NCI-H1930 (cell line): ENCODE measurements at places on chromosomes 2 and 18.

GRCh38 chr2:232980683-232981082, 32.4 kb downstream of the NGEF start:
- no peak for DNase-seq

GRCh38 chr2:239579524-239580198, 178.8 kb upstream of the HDAC4 start:
- no peak for DNase-seq

DNA sequence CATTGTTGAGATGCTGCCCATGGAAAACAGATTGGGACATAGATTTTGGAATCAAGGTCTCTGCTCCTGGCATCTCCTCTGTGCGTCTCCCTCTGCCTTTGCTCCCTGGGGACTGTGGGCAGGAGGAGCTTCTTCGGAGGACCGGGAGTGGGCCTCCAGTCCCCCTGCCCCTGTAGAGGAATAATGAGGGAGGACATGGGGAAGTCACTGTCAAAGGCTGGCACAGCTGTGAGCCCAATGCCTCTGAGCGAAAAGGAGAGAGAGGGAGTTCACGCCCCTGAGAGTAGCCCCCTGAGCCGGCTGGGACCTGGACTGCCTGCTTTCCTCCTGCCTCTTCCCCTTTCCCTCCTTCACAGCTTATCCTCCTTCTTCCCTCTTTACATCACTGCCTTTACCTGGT, 195.0 kb downstream of the LOXHD1 start:
- no peak for DNase-seq

- DNase-seq, result no peak
Measured at GRCh38 chr2:128589681-128590080, 271.0 kb upstream of the HS6ST1 start.

DNA sequence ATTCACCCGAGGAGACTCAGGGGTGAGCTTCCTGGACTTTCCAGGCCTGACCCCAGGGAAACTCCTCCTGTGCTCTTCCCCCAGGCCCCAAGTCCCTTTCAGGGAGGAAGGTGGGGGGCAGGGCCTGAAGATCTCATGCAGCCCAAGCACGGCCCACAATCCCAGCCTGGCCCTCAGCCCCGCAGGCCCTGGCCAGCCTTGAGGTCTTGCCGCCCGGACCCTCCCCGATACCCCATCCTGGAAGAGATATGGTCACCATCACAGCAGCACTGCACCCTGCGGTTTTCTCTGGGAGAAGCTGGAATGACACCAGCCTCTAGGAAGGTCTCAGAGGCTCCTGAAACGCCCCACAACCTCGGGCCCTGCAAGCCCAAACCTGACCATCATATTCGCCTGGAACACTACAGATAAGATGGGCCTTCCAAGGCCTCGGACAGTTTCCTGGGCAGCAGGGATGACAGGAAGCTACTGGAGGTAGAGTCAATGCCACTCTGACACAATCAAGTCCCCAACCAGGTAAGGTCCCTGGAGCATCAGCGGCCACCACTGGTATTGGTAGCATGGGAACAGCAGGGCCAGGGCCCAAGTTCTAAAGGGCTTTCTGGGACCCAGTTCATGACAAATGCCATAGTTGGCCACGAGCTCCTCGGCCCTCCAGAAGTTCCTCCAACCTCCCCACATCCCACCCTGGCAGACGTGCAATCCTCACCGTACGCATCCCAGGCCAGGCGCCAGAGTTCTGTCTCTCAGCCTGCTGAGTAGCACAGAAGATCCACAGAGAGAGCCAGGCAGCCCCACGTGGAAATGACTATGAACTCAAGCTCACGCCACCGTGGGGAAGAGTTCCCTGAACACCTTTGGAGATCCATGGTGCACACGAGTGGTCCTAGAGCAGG, 8.6 kb downstream of the SDC1 start:
- DNase-seq, result no peak

DNA sequence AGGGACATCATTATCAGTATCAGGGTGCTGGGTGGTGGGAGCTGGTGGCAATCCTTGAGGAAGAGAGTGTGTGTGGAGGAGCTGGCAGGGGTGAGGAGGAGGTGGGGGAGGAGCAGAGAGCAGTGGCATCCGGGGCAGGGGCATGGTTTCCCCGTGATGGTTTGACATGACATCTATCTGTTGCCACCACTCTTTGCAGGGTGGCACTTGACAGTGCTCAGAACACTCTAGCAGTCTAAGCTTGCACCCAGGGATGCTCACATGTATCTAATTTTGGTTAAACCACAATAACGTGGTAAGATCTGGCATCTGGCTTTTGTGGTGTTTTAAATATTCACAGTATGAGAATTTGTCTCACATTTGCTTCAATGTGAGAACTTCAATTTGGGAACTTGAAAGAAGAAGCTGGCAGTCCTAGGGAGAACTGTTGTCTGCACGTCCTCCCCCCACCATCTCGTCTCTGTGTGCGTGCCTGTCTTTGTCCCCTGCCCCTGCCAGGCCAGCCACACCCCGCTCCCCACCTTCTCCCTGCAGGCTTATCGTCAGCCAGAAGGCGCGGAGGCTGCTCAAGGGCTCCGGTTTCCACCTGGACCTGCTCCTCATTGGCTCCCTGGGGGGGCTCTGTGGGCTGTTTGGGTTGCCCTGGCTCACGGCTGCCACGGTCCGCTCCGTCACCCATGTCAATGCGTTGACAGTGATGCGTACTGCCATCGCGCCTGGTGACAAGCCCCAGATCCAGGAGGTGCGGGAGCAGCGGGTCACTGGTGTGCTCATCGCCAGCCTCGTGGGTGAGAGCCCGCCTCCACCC, 11.7 kb downstream of the SLC4A3 start:
- DNase-seq, result no peak

GRCh38 chr2:41886757-41887156, 161.1 kb upstream of the PKDCC start:
- no peak for DNase-seq

GRCh38 chr2:161041356-161041755, 118.9 kb upstream of the TANK start:
- DNase-seq, result no peak

GRCh38 chr18:44844486-44844885, 163.8 kb downstream of the SETBP1 start:
- no peak for DNase-seq

DNA sequence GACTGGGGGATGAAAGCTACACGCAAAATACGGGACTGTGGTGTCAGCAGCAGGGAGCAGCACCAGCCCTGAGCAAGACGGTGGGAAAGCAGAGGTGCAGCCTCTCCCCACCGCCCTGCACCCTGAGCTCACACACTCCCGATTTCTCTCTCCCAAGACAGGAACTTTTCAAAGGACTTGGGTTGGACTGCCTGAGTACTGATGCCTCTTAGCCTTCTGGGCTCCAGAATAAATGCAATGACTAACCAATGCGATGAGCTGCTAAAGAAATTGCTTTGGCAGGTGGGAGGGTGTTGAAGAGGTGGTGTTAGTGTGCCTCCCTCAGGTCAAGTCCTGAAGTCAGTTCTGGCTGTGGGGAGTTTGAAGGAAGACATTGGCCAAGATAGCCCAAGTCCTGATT, 9.6 kb downstream of the TRIM54 start:
- DNase-seq, result no peak

- DNase-seq, result no peak
Measured at GRCh38 chr18:3110034-3110752, 97.2 kb upstream of the LPIN2 start.

GRCh38 chr2:186256540-186256939, 229.5 kb upstream of the ZC3H15 start:
- DNase-seq, result no peak

DNA sequence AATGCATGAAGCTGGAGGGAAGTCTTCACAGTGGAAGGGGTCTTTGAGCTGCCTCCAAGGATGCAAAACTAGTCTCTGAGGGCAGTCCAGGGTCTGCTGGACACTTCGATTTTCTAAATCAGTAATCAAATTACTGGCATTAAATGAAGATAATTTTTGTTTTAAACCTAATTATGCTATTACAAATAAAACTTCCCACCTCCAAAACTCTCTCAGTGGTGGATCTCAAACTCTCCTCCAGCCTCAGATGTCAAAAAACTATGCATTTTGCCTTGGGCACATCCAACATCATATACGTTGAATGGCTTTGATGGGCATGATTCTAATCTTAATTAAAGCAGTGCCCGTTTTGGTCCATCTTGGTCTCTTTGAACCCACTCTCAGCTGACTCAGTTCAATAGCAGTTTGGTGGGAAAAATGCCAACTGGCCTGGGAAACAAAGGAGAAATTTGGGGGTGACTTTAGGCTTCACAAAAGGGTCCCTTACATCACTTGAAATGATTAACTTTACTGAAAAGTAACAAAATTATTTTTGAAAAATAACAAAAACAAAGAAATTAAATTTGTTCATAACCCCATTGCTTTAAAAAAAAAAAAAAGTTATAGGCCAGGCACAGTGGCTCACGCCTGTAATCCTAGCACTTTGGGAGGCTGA, 5.9 kb upstream of the MYCN start:
- no peak for DNase-seq

DNA sequence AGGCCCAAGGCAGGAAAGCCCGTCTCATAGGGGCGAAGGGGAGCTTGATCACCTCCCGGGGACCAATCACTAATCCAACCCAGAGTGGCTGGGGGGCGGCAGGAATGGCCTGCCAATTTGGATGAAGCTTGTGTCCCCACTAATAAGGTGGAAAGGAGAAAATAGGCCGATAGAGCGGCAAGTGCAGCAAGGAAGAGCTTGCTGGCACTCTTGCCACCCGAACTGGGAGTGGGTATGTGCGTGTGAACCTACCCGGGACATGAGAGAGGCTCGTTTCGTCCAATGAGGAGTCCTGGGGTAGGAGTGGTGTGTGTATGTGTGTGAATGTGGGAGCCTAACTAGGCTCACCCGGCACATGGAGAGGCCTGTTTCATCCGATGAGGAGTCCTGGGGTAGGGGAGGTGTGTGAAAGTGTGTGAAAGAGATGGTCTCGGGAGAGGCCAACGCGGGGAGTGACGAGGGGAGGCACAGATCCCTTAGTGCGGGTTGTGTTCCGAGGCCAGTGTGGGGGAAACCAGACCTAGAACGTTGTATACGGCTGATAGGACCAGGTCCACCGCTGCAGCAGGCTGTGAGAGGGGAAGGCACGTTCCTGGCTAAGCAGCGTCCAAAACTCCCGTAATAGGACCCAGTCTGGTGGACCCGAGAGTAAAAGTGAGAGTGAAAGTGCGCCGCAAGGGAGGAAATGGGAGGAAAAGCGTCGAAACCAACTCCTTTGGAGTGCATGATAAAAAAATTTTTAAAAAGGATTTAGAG, 47.1 kb upstream of the SELENOI start:
- no peak for DNase-seq

GRCh38 chr2:28096421-28096820, 205.9 kb downstream of the BABAM2 start:
- DNase-seq, result no peak

DNA sequence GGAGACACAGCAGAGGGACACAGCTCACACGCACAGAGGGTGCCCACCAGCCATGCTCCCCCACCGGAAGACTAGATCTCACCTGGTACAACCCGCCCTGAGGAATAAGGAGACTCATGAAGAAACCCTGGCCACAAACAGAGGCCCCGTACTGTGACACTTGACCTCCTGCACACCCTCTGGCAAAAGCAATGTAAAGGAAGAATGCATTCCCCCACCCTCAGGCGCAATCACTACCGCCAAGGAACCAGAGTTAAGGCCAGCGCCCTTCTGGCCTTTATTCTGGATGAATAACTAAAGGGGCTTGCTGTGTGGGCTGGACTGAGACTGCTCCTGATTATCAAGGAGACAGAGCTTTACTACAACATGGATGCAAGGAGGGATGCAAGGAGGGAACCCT, 509.2 kb upstream of the SPHKAP start:
- DNase-seq, result no peak

DNA sequence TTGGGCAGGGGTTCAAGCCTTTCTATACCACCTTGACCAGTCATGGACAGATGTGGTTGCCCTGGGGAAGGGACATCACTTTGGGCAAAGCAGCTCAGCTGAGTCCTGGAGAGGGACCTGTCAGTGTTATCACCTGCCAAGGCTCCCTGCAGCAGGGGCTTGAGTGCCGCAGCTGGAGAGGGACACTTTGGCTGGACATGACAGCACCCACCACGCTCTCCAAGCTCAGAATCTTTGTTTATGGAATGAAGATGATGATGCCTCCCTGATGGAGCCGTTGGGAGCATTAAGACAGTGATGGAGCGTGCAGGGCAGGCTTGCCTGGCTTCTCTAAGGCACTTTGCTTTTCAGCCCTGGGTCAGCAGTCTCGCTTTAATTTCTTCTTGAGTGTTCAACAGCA, 4.3 kb upstream of the TFCP2L1 start:
- DNase-seq, result no peak

DNA sequence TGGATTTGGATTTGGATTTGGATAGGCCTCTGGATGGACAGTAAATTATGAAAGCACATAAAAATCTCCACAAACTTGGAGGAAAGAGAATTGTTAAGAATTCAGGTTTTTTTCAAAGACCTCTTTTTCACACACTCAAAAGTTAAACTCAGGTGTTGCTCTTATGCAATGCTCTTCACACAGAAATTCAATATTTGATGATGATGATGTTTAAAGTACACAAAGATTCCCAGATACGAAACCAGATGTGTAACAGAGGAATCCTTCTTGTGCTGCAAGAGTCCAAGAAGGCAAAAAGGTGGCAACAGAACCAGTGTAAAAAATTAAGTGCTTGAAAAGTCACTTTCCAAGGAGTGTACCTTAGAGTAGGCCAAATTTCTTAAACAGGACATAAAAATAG, 75.8 kb upstream of the SPATS2L start:
- no peak for DNase-seq

- DNase-seq, result no peak
Measured at GRCh38 chr2:3487432-3487831, 31.9 kb downstream of the ADI1 start.

DNA sequence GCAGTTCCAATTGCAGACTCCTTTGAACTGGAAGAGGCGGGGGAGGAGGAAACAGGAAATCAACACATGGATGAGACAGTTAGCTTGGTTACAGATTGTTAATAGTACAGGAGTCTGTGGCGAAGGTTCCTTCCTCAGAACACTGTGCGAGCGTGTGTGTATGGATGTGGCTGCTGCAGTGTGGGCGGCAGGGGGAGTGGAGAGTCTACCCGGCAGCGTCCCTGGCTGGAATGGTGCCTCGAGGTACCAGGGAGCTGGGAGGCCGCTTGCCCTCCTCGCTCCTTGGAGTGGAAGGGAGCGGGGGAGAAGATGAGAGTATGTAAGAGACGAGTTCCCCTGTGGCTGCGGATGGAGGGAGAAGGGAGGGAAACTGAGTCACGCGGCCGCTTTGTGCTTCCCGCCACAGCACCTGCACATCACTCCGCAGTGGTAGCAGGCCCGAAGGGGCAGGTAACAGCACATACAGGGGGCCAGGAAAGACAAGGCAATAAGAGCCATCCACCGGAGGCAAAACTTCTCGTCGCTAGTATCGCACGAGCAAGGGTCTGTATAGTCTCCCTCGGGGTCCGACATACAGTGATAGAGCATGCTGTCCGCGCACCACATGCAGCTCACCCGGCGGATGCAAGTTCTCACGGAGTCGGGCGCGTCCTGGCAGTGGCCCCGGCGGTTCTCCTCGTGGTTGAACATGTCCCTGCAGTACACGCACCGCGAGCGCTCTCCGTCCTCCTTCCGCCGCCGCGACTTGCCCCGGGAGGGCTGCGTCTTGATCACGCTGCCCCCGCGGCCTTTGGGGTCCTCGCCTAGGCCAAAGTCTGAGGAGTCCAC, 85.7 kb downstream of the ACTR2 start:
- DNase-seq, result no peak
